ENCODE measurements at places on chromosomes 7 and 10. TPM values are rescaled to one million over a fixed set of nuclear protein-coding genes. Genes with fewer than 3 reads are reported as not detected.

The ELMO1 gene
- total RNA-seq, result 11.4 TPM

The UTF1 gene
- total RNA-seq, result not detected

The CFAP69 gene
- total RNA-seq, result 3.6 TPM

The CPN1 gene
- not detected for total RNA-seq

The MEIG1 gene
- 0.54 TPM for total RNA-seq

The CALML3 gene
- not detected for total RNA-seq

The TET1 gene
- total RNA-seq, result 1.2 TPM

The CCDC6 gene
- total RNA-seq, result 20.0 TPM

The TDRD1 gene
- total RNA-seq, result 1.2 TPM

The ABCC2 gene
- 0.30 TPM for total RNA-seq

The IGFBP3 gene
- 98.7 TPM for total RNA-seq

The ZNF107 gene
- 1.9 TPM for total RNA-seq

The ZNF800 gene
- total RNA-seq, result 26.3 TPM

The CCDC3 gene
- 6.4 TPM for total RNA-seq

The AKR1C4 gene
- not detected for total RNA-seq

The NCF1 gene
- total RNA-seq, result 4.0 TPM

The CALHM3 gene
- not detected for total RNA-seq

The ATOH7 gene
- not detected for total RNA-seq

The LRGUK gene
- 0.24 TPM for total RNA-seq

The CEP41 gene
- total RNA-seq, result 4.6 TPM

The LIPM gene
- not detected for total RNA-seq

The PON1 gene
- total RNA-seq, result not detected

The AKR1C3 gene
- total RNA-seq, result 15.2 TPM

The PAX4 gene
- total RNA-seq, result not detected

The TBX20 gene
- total RNA-seq, result 58.0 TPM

The ETV1 gene
- total RNA-seq, result 165 TPM

The EXOSC1 gene
- 15.8 TPM for total RNA-seq

The CPA4 gene
- 0.16 TPM for total RNA-seq

The CHST3 gene
- total RNA-seq, result 24.4 TPM

The PRLHR gene
- total RNA-seq, result not detected

The SLC16A12 gene
- total RNA-seq, result 3.1 TPM

The MYOZ1 gene
- 8.7 TPM for total RNA-seq

The RPEL1 gene
- not detected for total RNA-seq

The PHKG1 gene
- 15.3 TPM for total RNA-seq

The GJC3 gene
- total RNA-seq, result not detected

The PKD2L1 gene
- total RNA-seq, result not detected

The ACBD7 gene
- total RNA-seq, result not detected

The SPAM1 gene
- total RNA-seq, result 0.24 TPM

The OPTN gene
- total RNA-seq, result 126 TPM

The NKX2-3 gene
- total RNA-seq, result not detected

The HMX2 gene
- total RNA-seq, result not detected

The SCIN gene
- not detected for total RNA-seq

The CRHR2 gene
- total RNA-seq, result 0.57 TPM

The SUN3 gene
- not detected for total RNA-seq

The GPR26 gene
- not detected for total RNA-seq

Measured in cardiac septum (tissue), 1 donor.